Activated T-helper 2 cell treated with anti-CD3 and anti-CD28 coated beads, Interferon-gamma antibody, Interleukin-2, Interleukin-4, amounts not matched to agents 10 μg/mL and 5 μg/mL and 100 μg/mL, durations not matched to agents 14 hours and 24 hours and 36 hours (primary cell): ENCODE measurements at places on chromosomes 1 and 21. TPM values are rescaled to one million over a fixed set of nuclear protein-coding genes. Genes with fewer than 3 reads are reported as not detected.

CD84 gene
- 14.1 and 14.9 TPM in 2 replicates for total RNA-seq

CLDN19 gene
- total RNA-seq = not detected in 2 replicates

MNDA gene
- not detected in 2 replicates for total RNA-seq

TNN gene
- total RNA-seq = not detected in 2 replicates

ZBTB8A gene
- 0.90 and 0.96 TPM in 2 replicates for total RNA-seq

KRTAP8-1 gene
- total RNA-seq = not detected in 2 replicates

RRP15 gene
- total RNA-seq = 32.9 and 34.6 TPM in 2 replicates

TRAF3IP3 gene
- total RNA-seq = 386 and 390 TPM in 2 replicates

- no peak for DNase-seq
Measured at GRCh38 chr1:115199416-115200132, 110.3 kb upstream of the TSPAN2 start.

DNA sequence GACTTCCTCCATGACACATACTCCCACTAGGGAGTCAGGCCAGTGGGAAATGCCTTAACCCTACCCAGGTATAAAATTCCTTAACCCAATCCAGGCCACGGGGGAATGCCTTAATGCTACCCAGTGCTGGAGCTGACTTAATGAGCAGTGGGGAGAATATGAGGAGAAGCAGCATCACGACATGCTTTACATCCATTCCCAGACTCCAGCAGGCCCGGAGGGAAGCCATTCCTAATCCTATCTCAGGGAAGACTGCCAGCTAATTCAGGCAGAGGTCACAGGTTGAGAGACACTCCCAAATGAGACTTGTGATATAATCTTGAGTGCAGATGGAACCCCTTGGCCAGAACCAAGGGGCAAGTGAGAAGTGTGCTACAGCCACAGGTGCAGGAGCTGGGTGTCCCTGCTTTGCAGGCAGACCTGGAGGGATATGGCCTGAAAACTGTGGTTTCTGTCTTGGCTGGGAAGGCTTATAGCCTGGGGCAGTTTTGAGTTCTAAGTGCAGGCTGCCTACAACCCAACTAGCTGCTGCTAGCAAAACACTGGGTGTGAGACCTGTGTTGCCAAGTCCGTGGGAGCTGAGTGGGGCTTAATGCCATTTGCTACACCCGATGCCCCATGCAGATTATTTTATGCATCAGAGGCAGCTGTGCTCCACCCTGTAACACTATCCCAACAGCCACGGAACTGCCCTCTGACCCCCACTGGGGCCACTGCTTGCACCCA is 45.1 kb upstream of the GUCA2A start:
- no peak for DNase-seq

DNA sequence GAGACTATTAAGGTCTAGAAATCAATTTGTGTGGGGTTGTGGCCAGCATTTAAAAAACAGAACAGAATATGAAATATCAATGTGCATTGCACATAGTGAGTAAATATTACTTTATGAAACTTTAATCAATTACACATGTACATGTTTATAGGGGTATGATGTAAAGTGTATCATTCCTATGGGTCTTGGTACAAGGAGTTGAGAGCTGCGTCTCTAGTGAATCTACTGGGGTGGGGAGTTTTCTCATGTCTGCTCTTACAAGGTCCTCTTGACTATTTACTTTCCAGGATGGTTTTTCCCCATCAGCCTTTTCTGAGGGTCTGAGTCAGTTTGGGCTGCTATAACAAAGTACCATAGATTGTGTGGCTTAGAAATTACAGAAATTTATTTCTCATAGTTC is 75.8 kb downstream of the BACH1 start:
- no peak for DNase-seq

DNA sequence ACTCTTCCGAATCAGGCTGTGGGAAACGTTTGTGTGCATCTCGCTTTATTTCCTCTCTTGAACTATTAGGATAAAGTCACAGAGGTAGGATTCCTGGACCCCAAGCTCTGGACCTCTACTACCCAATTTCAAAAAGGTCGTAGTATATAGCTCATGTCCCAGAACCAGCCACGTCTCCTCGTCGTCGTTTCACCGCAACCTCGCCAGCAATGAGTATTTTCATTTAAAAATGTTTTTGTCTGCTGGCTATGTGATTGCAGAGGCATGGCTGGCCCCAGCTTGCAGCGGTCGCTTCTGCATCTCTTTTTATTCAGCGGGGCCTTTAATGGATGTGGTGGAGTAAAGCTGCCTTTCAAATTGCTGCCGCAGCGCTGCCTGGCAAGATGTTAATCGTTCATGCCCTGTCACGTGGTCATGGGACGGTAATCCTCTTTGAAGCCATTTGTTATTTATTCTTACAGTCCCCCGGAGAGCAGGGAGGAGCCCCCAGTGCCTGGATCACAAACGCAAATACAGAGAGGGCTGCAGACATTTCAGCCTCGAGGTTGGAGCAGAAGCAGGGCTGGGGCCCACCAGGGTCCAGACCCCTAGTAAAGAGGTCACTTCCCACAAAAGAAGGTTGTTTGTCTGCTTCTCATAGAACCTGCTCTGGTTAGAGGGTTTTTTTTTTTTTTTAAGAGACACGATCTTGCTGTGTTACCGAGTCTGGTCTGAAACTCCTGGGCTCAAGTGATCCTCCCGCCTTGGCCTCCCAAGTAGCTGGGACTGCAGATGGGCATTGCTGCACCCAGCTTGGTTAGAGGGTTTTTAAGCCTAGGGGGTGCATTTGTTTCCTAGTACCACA is 11.6 kb upstream of the NPHP4 start:
- no peak for DNase-seq
